Astrocyte (in vitro differentiated cells and primary cell): ENCODE measurements at places on chromosomes 5 and 9.

GRCh38 chr9:30075451-30076199 lies 2308.8 kb upstream of the ACO1 start:
- H3K4me1 ChIP-seq: no peaks in the 10 kb centered on the region
- H3K27ac ChIP-seq: no peak overlapping the region
- no peaks in the 10 kb centered on the region for H3K27me3 ChIP-seq
- no peaks in the 10 kb centered on the region for H3K36me3 ChIP-seq

DNA sequence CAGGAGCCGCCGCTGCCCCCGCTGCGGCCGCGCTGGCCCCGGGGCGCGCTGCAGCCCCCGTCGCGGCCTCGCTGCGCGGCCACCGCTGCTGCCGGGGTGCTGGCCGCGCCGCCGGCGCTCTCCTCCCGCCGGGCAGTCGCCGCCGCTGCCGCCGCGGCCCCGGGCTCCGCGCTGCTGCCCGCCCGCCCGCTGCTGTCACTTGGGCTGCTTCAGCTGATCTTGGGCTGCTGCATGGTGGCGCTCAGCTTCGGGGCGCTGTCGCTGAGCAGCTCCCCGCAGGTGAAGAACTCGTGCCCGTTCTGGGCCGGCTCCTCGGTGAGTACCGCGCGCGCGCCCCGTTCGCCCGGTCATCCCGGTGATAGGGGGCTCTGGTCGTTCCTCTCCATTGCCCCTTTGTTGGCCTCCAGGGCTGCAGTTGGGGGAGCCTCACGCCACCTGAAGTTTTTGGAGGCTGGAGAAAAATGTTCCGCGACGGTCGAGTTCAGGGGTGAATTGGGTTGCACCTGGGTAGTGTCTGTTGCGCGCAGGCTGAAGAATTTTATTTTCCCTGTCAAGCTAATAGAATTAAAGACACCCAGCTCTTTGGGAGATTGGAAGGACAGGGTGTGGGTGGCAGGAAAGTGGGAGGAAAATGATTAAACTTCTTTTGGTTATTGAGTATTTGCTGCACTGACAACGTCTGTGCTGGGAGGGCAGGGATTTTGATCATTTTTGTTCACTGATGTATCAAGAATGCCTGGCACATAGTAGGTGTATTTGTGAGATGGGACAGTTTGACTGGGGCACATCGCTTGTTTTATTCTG lies 596 bp downstream of the ENTREP1 start:
- H3K27ac ChIP-seq: no peak overlapping the region
- no peak for DNase-seq
- peak overlapping the region; percentile 52 for H3K4me3 ChIP-seq
- peaks cover 46% of the 10 kb centered on the region for H3K27me3 ChIP-seq

GRCh38 chr5:415928-416635 lies 26.9 kb upstream of the EXOC3 start:
- H3K4me1 ChIP-seq: no peaks in the 10 kb centered on the region
- no peaks in the 10 kb centered on the region for H3K27me3 ChIP-seq
- no peak overlapping the region for H3K4me3 ChIP-seq

DNA sequence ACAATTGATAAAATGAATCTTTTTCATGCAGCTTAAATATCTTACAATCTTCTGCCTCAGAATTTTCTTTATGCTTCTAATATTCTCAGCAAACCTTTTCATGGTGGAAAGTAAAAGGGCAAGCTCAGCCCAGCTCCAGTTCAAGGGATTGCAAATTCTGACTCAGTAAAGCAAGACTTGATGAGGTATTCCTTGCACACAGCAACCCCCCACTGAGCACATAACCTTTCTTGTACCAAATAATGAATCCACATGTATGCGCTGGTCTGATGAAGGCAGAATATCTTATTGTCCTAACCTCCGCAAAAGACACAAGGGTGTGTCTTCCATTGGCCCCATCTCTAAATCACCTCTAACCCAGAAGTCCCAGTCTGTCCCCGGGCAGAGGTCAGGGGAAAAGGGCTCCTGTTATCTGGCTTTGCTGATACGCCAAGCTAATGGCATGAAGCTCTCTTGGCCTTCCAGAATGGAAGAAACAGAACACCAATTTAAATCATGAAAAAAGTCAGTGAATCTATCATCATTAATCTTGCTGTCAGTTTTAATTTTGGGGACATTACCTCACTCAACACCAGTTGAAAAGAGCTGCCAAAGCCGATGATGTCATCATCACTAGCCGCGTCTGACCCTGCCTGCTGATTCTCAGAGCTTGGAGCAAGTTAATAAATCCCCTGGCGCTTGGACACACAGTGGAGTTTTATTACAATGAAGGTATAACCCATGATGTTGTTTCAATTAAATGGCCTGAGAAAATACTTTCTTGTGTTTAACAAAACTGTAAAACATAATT lies 592.5 kb upstream of the CLINT1 start:
- H3K27me3 ChIP-seq: peaks cover 5% of the 10 kb centered on the region
- H3K4me3 ChIP-seq: peak overlapping the region; percentile 6
- H3K4me1 ChIP-seq: peaks cover 29% of the 10 kb centered on the region
- no peaks in the 10 kb centered on the region for H3K36me3 ChIP-seq
- DNase-seq: peak; percentile 79

DNA sequence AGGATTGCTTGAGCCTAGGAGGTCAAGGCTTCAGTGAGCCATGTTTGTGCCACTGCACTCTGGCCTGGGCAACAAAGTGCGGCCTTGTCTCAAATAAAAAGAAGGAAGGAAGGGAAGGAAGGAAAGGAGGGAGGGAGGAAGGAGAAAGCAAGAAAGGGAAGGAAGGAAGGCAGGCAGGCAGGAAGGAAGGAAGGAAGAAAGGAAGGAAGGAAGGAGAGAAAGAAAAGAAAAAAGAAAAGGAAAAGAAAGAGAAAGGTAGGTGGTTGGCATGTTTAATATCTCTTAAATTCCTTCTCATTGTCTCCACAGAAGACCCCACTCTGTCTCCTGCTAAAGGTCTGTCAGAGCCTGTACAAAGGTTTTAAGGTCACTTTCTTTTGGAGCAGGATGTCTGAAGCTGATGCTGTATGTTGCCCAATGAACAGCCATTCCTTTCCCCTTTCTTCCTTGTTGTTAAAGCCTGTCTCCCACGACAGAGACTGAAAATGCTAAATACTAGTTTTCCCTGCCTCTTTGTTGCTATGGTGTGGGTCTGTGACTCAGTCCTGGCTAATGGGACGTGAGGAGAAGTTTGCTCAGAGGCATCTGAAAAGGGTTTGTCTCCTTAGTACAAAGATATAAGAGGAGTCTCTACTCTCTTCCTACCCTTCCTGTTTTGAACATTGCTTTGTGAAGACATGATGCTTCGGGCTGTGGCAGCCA lies 213.3 kb downstream of the PCSK1 start:
- peak; percentile 85 for DNase-seq
- peaks cover 20% of the 10 kb centered on the region for H3K4me1 ChIP-seq

- no peak for DNase-seq
- no peaks in the 10 kb centered on the region for H3K27me3 ChIP-seq
- no peaks in the 10 kb centered on the region for H3K4me1 ChIP-seq
- no peak overlapping the region for H3K27ac ChIP-seq
- H3K36me3 ChIP-seq: no peaks in the 10 kb centered on the region
- no peak overlapping the region for H3K4me3 ChIP-seq
Measured at GRCh38 chr5:11289733-11290132, 528.7 kb upstream of the DAP start.

- DNase-seq: no peak
- no peaks in the 10 kb centered on the region for H3K36me3 ChIP-seq
- H3K4me3 ChIP-seq: no peak overlapping the region
- H3K4me1 ChIP-seq: no peaks in the 10 kb centered on the region
Measured at GRCh38 chr5:126182971-126183695, 240.1 kb upstream of the GRAMD2B start.

- H3K36me3 ChIP-seq: peaks cover 13% of the 10 kb centered on the region
- no peak overlapping the region for H3K27ac ChIP-seq
- no peaks in the 10 kb centered on the region for H3K27me3 ChIP-seq
- no peak overlapping the region for H3K4me3 ChIP-seq
- peaks cover 7% of the 10 kb centered on the region for H3K4me1 ChIP-seq
Measured at GRCh38 chr5:160303690-160304089, 8.7 kb downstream of the CCNJL start.

GRCh38 chr5:39670391-39670790 lies 245.6 kb upstream of the DAB2 start:
- no peak overlapping the region for H3K27ac ChIP-seq
- H3K27me3 ChIP-seq: no peaks in the 10 kb centered on the region
- DNase-seq: no peak
- no peaks in the 10 kb centered on the region for H3K4me1 ChIP-seq

DNA sequence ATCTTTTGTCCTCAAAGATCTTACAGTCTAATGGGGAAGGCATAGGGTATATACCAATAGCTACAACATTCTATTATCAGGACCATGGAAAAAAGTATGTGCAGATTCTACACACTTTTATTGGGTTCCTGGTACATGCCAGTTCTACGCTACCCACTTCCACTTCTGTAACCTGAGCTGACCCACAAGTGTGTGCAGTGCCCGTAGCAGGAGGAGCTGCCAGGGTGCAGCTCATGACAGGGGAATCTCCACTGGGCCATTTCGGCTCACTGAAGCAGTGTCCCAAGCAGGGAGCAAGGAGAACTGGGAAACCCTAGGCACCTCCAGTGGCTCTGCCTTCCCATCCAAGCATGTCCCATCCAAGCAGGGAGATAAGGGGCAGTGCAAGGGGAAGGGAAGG lies 60.4 kb downstream of the FOXI1 start:
- no peaks in the 10 kb centered on the region for H3K4me1 ChIP-seq
- H3K27ac ChIP-seq: no peak overlapping the region
- H3K4me3 ChIP-seq: no peak overlapping the region
- H3K36me3 ChIP-seq: no peaks in the 10 kb centered on the region
- no peak for DNase-seq

GRCh38 chr9:96158909-96159575 lies 142.9 kb downstream of the HSD17B3 start:
- no peak overlapping the region for H3K27ac ChIP-seq
- no peaks in the 10 kb centered on the region for H3K36me3 ChIP-seq

- no peaks in the 10 kb centered on the region for H3K4me1 ChIP-seq
- DNase-seq: no peak
- no peak overlapping the region for H3K4me3 ChIP-seq
- H3K27me3 ChIP-seq: peaks cover 9% of the 10 kb centered on the region
- no peaks in the 10 kb centered on the region for H3K36me3 ChIP-seq
Measured at GRCh38 chr9:126696401-126697145, 82.8 kb downstream of the LMX1B start.

- no peaks in the 10 kb centered on the region for H3K4me1 ChIP-seq
- H3K27ac ChIP-seq: no peak overlapping the region
- H3K36me3 ChIP-seq: peaks cover 53% of the 10 kb centered on the region
- H3K27me3 ChIP-seq: no peaks in the 10 kb centered on the region
- H3K4me3 ChIP-seq: no peak overlapping the region
- DNase-seq: no peak
Measured at GRCh38 chr9:97651646-97652045, 18.0 kb downstream of the NCBP1 start.

- DNase-seq: no peak
- H3K27ac ChIP-seq: no peak overlapping the region
- no peaks in the 10 kb centered on the region for H3K4me1 ChIP-seq
- H3K36me3 ChIP-seq: no peaks in the 10 kb centered on the region
- H3K4me3 ChIP-seq: no peak overlapping the region
Measured at GRCh38 chr5:113480243-113480642, 8.0 kb downstream of the MCC start.

- no peaks in the 10 kb centered on the region for H3K36me3 ChIP-seq
- H3K27ac ChIP-seq: no peak overlapping the region
- H3K27me3 ChIP-seq: no peaks in the 10 kb centered on the region
- H3K4me1 ChIP-seq: no peaks in the 10 kb centered on the region
- no peak for DNase-seq
- H3K4me3 ChIP-seq: no peak overlapping the region
Measured at GRCh38 chr9:123597876-123598556, 242.0 kb downstream of the CRB2 start.

DNA sequence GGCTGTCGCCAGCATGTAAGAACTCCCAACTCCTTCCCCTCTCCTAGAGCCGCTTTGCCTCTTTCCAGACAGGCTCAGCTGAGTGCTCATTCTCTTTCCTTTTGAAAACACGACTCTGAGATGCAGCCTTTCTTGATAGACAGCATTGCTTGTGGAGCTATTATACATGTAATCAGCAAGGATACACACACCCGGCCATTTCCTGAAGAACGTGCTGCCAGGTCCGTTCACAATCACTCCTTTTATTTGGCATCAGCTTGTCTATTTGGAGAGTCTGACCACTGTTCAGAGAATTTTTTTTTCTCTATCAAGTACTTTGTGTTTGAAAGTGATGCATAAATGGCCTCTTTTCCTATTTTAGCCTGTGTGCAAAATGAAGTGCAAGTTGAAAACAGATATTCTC lies 328.7 kb downstream of the MARCHF11 start:
- no peaks in the 10 kb centered on the region for H3K36me3 ChIP-seq
- H3K27ac ChIP-seq: no peak overlapping the region
- H3K4me3 ChIP-seq: no peak overlapping the region
- H3K4me1 ChIP-seq: no peaks in the 10 kb centered on the region

DNA sequence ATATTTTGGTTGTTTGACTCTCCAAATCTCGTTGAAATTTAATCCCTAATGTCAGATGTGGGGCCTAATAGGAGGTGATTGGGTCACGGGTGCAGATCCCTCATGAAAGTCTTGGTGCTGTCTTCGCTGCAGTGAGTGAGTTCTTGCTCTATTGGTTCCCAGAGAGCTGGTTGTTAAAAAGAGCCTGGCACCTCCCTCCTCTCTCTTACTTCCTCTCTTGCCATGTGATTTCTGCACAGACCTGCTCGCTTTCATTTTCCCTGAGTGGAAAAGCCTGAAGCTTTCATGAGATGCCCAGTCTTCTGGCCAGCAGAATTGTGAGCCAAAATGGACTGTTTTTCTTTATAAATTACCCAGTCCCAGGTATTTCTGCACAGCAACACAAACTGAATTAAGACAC lies 221.6 kb downstream of the MAT2B start:
- no peaks in the 10 kb centered on the region for H3K36me3 ChIP-seq
- DNase-seq: no peak
- no peaks in the 10 kb centered on the region for H3K27me3 ChIP-seq
- no peaks in the 10 kb centered on the region for H3K4me1 ChIP-seq
- H3K27ac ChIP-seq: no peak overlapping the region

GRCh38 chr9:134585746-134586706 lies 55.6 kb upstream of the COL5A1 start:
- no peaks in the 10 kb centered on the region for H3K36me3 ChIP-seq
- DNase-seq: peak; percentile 78
- no peaks in the 10 kb centered on the region for H3K27me3 ChIP-seq
- no peak overlapping the region for H3K27ac ChIP-seq

DNA sequence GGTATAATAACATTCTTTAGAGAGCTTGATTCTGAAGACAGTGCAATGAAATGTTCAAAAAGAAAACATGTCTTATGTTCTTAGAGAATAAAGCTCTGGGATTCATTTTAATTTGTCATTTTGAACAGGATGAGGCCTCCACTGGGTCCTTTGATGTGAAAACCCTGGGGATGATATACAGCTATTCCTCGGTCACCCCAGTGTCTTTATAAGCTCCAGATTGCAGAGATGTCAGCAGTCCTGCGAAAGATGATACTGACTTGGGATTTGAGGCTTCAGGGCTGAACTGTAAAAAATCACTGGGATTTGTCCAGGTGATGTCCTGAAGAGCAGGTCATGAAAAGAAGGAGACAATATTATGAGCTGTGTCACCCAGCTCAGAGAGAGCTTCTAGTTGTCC lies 529.7 kb upstream of the ZNF608 start:
- H3K4me1 ChIP-seq: peaks cover 25% of the 10 kb centered on the region
- no peak for DNase-seq
- H3K36me3 ChIP-seq: no peaks in the 10 kb centered on the region
- no peak overlapping the region for H3K4me3 ChIP-seq
